ENCODE measurements at places on chromosomes 16 and 17. TPM values are rescaled to one million over a fixed set of nuclear protein-coding genes. Genes with fewer than 3 reads are reported as not detected.

The PMFBP1 gene
- 3.0 TPM for total RNA-seq

The GFAP gene
- not detected for total RNA-seq

The C16orf96 gene
- 0.08 TPM for total RNA-seq

The LRRC37A gene
- 7.6 TPM for total RNA-seq

The CETP gene
- total RNA-seq, result not detected

The OR2C1 gene
- total RNA-seq, result not detected

The ZNF469 gene
- total RNA-seq, result 1.2 TPM

The TRIM25 gene
- 139 TPM for total RNA-seq

Measured in activated naive CD8-positive, alpha-beta T cell treated with anti-CD3 and anti-CD28 coated beads, Interleukin-2, amount 10 ng/mL, durations not matched to agents 7 days and 5 days (primary cell).